Activated naive CD4-positive, alpha-beta T cell treated with anti-CD3 and anti-CD28 coated beads for 36 hours (primary cell): ENCODE measurements at places on chromosomes 7 and 10. TPM values are rescaled to one million over a fixed set of nuclear protein-coding genes. Genes with fewer than 3 reads are reported as not detected.

The CD36 gene
- total RNA-seq = not detected

The MRLN gene
- not detected for total RNA-seq

The TMEM140 gene
- total RNA-seq = 9.2 TPM

The ERVW-1 gene
- not detected for total RNA-seq

The PTPRN2 gene
- total RNA-seq = 0.62 TPM

The ZNF804B gene
- not detected for total RNA-seq

The NME8 gene
- total RNA-seq = not detected

The ZNF425 gene
- 0.57 TPM for total RNA-seq

DNA sequence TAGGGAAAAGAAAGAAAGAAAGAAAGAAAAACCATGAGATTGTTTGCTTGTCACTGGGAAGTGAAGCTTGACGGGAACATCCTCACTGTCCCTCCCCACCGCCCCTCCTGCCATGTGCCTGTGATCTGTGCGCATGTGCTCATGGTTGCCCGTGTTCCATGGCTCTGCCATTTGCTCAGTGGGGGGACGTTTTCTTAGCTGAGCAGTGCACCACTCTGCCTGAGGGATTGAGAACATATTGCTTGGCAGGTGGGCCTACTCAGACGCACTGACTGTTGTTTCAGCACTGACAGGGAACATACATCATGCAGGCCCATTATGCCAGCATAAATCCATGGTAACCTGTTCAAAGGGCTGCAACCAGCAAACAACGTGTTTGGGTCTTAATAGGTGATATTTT, 747.9 kb upstream of the GALNT17 start:
- DNase-seq = no peak

- DNase-seq = no peak
Measured at GRCh38 chr7:70306173-70306572, 707.9 kb downstream of the AUTS2 start.

DNA sequence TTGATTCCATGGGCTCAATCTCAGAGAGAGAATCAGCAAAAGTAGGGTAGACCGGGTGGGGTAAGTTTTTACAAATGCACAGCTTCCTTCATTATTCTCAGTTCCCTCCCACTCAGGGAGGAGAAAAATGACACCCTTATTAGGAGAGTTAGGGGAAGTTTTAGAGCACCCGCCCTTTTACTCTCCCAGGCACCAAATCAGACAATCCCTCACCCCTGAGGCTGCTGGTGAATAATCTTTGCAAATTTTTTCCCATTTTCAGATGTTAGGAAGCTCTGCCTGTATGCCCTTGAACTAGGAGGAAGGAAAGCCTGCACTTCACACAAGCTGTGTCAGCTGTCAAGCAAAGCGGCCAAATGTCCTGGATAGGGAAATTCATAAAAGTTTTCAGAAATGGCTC, 834.9 kb downstream of the GRID1 start:
- DNase-seq = no peak

- no peak for DNase-seq
Measured at GRCh38 chr7:7536396-7537019, 835 bp upstream of the COL28A1 start.

GRCh38 chr10:110815354-110816004, 56.2 kb upstream of the PDCD4 start:
- DNase-seq = peak; percentile 56

DNA sequence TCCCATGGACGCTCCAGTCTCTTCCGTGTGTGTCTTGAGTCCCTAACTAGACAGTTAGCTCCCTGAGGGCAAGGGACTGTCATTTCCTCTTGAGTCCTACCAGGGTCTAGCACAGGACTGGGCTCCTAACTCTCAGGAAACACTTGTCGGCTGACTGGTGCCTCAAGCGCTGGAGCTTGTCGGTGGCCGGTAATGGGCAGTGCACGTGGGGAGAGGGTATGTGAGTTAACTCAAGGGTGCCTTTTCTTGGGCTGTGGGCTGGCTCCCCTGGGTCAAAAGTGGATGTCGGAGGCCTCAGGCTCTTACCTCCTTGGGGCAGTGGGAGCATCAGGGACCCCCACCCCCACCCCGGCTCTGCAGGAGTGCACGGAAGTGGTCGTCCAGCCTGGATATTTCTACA, 32.9 kb downstream of the ZNF775 start:
- peak; percentile 2 for DNase-seq

GRCh38 chr10:107826171-107826570, 661.7 kb upstream of the SORCS1 start:
- DNase-seq = no peak

DNA sequence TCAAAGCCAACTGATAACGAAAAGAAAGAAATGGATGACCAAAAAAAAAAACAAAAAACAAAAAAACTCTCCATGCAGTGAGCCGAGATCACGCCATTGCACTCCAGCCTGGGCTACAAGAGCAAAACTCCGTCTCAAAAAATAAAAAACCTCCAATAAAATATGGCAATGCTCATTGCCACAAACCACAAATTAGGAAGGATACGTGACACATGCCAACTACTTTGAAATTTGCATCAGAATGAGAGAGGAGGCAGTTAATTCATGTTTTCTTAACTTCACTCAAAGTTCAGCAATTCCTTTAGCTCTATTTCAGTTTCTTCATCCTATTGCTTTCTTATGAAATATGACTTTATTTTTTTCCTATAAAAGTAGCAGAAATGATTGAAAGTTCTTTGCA, 398.1 kb upstream of the C7orf33 start:
- no peak for DNase-seq

DNA sequence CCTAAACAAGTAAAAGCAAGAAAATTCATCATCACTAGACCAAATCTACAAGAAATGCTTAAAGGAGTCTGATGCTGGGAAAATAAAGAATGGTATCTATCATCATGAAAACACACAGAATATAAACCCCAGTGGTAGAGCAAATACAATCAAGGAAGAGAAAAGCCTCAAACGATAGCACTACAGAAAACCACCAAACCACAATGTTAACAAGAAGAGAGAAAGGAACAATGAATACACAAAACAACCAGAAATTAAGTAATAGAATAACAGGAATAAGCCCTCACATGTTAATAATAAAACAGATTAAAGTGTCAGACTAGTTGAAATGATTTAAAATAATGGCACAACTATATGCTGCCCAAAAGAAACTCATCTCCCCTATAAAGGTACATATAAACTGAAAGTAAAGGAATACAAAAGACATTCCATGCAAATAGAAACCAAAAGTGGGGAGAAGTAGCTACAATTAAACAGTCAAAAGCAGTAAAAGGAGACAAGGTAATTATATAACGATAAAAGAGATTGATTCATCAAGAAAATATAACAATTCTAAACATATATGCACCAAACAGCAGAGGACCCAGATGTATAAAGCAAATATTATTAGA, 77.3 kb downstream of the JMJD1C start:
- no peak for DNase-seq

DNA sequence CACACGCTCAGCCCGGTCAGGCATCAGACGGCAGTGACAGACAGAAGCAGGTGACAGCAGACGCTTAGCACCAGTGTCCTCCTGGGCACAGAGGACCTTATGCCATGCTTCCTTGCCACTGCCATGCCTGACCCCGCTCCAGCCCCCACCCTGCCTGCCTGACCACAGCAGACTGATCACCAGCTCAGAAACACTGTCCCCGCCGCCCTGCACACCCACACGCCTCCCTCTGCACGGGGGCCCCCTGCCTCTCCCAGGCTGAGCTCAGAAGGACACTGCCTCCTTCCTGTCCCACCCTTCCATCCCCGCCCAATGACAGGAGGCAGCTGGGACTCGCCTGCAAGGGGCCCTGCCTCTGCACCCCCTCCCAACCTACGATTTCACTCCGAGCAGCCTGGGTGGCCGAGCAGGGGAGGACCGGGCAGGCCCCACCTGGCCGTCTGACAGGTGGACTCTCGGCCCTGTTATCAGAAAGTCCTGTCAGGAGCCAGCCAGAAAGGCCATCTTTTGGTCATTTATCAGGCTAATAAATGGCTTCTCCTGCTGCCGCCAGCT, 183.4 kb downstream of the ELFN1 start:
- no peak for DNase-seq

DNA sequence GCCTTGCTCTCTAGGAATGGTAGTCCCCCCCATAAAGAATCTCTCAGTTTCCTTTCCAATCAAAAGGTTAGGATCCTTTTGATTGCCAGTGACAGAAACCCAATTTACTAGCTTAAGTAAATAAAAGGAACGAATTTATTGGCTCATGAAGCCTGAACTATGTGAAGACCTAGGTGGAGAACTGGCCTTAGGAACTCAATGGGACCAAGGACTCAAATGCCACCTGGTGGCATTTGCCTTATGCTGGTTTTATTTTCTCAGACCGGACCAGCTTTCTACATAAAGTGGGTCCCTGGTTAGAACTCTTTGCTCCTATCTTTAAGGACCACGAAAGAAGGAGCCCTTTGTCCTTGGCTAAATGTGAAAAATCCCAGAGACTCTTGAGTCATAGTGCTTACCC, 25.4 kb downstream of the CFTR start:
- DNase-seq = no peak

- no peak for DNase-seq
Measured at GRCh38 chr7:112103246-112103645, 103.0 kb downstream of the DOCK4 start.

DNA sequence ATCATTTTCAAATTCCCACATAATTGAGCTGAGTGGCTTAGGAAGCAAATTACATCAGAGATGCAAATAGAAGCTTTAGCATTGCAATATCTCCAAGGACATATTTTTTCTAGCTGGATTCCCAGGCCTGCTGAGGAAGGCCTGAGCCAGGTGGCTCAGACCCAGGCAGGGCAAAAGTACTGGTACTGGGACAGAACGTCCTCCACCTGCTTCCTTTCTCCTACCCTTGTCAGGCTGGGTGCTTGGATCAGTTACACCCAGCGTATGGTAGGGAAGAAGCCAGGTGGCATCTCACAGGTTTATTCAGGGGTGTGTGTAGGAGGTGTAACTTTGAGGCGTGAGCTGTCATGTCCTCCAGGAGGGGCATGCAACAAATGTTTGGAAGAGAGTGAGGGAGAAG, 3.0 kb upstream of the PANK1 start:
- no peak for DNase-seq

GRCh38 chr10:97234400-97234799, 48.6 kb upstream of the SLIT1 start:
- DNase-seq = no peak

- no peak for DNase-seq
Measured at GRCh38 chr10:126227762-126228134, 160.5 kb downstream of the ADAM12 start.

DNA sequence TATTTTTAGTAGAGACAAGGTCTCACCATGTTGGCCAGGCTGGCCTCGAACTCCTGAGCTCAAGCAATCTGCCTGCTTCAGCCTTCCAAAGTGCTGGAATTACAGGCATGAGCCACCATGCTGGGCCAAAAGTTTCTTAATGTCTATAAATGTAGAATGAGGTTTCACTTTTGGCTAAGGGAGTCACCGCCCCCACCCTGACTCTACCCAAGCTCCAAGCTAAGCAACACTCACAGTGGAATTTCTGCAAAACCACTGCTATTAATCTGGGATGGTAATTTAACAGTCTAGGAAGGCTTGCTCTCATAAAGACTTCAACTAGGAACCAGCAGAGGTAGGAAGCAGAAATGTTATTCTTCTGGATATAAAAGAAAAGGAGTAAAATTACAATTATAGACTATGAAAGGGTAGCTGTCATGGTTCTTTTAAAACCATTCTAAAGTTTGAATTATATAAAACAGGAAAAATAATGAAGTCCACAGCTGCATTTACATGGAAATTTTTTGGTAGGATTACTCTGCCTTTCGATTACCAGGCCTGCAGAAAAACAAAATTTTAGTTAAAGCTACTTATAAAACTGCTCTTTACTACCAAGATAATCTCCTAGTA, 211.6 kb downstream of the SFMBT2 start:
- no peak for DNase-seq

DNA sequence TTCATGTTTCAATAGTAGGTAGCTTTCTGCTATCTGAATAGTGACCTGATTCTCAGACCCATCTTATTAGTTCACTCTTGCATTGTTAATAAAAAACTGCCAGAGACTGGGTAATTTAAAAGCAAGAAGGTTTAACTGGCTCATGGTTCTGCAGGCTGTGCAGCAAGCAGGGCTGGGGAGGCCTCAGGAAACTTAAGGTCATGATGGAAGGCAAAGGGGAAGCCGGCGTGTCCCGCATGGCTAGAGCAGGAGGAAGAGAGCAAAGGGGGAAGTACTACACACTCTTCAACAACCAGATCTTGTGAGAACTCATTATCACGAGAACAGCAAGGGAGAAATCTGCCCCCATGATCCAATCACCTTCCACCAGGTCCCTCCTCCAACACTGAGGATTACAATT, 185.2 kb upstream of the PITRM1 start:
- DNase-seq = no peak

DNA sequence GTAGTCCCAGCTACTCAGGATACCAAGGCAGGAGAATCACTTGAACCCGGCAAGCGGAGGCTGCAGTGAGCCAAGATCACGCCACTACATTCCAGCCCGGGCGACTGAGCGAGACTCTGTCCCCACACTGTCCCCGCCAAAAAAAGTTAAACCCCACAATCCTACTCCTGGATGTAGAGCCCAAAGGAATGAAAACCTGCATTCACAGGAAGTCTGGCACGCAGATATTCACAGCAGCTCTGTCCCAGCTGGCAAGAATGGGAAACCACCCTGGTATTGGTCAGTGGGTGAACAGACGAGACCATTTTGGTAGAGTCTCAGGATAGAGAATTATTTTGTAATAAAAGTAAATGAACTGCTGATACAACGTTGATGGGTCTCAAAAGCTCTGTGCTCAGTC, 225.2 kb downstream of the MAD1L1 start:
- DNase-seq = no peak

DNA sequence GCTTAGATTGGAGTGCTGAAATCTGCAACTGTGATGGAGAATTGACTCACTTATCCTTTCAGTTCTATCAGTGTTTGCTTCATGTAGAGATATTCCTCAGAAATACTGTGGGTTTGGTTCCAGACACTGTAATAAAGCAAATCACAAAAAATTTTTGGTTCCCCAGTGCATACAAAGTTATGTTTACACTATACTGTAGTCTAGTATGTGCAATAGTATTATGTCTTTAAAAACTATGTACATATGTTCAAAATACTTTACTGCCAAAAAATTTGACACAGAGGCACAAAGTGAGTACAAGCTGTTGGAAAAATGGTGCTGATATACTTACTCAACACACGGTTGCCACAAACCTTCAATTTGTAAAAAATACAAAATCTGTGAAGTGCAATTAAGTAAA, 112.5 kb downstream of the EPC1 start:
- DNase-seq = no peak

GRCh38 chr10:60343254-60343653, 46.4 kb downstream of the ANK3 start:
- DNase-seq = no peak

- DNase-seq = no peak
Measured at GRCh38 chr7:101985903-101986734, 168.7 kb downstream of the CUX1 start.
